ENCODE measurements at places on chromosomes 7 and 10.

DNA sequence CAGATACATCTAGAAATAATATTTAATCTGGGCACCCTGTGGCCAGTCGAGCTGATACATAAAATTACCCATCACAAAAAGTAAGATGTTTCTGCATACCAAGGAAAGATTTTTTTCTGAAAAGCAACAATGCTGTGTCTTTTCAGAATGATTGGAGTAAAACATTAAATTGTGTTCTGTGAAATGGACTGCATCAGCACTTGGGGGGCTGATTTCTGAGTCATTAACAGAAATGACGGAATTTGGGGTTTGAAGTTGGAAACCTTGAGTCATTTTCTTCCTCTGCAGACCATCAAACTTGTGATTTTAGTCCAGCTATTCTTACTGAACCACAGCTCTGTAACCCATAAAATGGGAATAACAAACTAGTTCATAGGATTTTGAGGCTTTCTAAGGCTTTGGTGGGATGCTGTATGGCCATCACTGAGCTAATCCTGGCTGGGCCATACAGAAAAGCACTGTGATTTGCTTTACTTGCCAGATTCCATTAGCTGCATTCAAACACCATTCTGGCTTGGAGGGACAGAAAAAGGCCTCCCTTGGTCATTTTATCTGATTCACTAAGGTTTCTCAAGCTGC lies 739.4 kb upstream of the IGFBP3 start:
- DNase-seq = no peak

DNA sequence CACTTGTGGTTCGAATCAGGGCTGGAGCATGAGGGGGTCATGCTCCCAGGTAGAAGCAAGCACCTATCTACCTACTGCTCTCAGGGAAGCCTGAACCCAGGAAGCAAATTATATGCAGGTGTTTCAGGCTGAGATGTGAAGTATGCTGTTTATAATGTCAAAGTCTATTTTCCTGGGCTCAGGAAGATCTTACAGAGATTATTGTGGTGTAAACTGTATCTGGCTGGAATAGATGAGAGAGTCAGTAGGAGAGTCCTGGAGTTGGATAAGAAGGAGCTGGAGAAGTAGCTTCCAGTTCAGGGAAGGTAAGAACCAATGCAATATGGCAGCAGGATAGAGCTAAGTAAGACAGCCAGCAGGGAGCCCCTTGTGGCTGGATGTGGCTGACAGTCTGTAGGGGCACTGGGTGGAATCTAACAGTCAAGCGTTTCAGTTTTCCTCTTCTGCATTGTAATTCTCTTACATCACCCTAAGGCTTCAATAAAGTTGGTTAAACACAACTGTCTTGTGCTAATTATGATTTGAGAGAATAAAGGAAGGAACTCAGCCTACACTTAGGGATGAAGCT lies 105.9 kb upstream of the EEPD1 start:
- no peak for DNase-seq

DNA sequence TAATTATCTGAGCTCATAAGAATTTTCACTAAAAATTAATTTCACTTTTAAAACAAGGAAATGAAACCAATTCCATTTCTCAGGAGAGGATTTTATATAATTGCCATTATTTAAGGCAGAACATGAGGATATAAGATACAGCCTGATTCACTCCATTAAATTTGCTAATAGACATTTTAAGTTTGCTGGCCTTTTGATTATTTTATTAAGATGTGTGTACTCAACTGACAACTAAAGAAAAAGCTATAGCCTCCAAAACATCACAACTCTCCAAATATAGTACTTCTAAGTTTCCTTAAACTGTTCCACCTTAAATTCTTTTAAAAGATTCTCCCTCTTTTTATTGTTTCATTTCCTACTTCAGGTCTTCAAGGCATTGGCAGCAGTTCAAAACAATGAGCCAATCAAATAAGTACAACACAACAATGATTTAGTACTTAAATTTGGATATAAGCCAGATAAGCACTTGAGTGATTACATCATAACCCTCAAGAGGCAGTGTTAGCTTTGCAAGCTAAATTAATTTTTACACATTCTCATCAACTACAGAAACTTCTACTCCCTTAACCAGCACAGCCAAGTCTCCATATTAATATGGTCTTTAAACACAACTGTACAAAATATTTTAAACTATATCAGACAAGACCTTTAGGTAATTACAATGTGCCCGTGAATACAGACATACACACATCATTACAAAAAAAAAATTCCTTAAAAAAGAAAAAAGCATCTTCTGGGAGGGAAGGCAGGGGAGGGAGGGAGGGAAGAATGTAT lies 121.8 kb downstream of the KMT2C start:
- no peak for DNase-seq

- no peak for DNase-seq
Measured at GRCh38 chr7:33550363-33550762, 355.0 kb upstream of the BMPER start.

- DNase-seq = no peak
Measured at GRCh38 chr7:90843472-90843871, 247.4 kb downstream of the CDK14 start.

DNA sequence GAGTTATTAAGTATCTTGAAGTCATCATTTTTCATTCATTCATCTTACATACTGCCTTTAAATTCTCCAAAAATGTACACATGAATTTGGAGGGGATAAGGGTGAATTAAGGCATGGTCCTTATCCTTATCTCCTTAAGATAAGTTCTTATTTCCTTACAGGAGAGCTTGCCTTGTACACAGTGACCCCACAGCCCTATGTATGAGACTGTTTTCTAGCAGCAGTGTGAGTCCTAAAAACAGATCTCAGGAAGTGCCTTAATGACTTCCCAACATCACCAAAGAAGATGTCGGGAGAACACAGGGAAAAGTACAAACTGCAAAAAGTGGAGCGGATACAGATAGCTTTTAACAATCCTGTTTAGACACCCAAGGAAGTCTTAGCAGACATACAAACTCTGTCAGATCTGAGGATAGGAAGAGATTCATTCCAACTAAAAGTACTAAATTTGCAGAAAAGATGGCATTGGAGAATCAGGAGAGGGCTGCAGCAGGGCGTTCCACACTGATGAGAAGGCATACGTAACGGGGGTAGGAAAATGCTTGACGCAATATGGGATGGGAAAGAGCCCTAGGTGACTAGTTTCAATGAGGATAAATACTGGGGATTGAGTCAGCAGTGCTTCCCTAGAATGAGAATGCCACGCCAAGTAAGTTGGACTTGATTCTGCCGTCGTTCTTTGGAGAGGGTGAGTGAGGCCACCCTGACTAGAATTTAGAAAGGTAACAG lies 570.2 kb downstream of the PARD3 start:
- DNase-seq = no peak

- no peak for DNase-seq
Measured at GRCh38 chr7:83921941-83922607, 272.5 kb downstream of the SEMA3A start.

DNA sequence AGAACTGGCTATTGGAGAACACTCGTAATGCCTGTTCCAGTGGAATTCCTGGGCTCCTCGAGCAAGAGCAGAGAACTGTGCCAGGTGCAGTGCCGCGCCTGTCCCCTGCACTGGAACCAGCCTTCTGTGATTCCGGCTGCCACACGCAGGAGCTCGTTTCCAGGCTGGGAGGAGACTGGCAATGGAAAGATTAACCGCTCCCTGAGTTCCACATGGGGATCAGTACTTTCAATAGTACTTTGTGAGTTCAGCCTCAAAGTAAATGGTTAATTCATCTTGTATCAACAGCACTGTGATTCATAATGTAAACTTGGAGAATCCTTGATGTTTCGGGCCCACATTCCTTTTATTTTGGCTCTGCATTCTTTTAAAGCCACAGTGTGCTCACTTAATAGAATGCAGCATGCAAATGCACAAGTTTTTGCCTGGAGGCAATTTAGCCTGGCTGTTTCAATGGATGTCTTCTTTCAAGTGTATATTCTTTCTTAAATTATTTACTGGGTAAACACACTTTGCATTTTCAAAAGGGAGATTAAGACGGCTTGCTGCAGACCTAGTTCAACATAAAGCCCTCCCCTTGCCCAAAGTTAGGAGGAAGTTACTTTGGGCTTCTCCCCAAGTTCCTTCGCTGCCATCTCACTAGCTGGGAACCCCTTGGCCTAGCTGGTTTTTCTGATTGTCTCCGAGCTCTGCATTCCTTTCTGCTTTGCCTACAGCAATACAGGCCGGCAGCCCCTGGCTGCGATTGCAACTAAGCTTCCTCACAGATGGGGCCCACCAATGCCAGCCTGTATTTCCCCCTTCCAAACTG lies 138.1 kb upstream of the TCF7L2 start:
- no peak for DNase-seq

DNA sequence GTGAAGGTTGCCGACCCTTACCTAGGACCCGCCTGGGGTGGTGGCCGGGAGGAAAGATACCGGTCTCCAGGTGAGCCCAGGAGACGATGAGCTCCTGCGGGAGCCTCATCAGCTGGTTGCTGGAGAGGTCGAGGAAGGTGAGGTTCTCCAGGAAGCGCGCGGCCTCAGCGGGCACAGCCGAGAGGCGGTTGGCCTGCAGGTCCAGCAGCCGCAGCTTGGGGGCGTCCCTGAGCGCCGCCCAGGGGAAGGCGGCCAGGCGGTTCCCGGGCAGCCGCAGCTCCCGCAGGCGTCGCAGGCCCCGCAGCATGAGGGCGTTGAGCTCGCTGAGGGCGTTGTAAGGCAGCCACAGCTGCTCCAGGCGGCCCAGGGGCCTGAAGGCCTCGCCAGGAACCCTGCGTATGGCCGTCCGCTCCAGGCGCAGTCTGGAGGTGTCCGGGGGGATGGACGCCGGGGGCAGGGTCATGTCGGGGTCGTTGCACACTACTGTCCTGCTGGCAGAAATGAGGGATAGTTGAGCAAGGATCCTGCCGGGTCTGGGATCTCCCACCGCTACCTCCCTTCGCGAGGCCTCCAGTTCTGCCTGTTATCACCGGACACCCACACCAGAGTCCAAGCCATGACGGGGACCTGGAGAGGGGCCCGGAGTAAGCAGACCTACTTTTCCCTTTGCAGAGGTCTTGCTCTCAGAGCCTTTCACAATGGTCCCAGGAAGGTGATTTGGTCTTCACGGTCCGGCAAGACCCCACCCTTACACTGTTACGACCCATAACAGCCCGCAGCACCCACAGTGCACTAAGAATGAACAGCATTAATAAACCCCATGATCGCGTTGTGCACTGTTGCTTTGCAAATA lies 3.9 kb downstream of the LRIT1 start:
- DNase-seq = no peak

Measured in GM13976 (cell line).